ENCODE measurements at places on chromosomes 6 and 20.

DNA sequence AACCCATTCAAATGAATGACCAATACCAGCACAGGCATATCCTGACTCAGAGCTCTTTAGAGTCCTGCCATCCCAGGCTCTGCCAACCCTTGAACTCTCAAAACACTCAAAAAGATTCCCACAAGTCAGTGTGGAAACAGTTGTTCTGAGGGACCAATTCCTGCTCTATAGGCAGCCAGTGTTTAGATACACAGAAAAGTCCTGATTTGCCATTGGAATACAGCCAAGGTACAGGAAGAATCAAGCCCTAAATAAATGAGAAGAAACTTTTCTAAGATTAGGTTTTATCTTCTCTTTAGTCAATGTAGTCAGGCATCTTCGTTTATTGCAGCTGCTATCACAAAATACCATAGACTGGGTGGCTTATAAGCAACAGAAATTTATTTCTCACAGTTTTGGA, 626.8 kb upstream of the ARID1B start:
- no peak for DNase-seq

DNA sequence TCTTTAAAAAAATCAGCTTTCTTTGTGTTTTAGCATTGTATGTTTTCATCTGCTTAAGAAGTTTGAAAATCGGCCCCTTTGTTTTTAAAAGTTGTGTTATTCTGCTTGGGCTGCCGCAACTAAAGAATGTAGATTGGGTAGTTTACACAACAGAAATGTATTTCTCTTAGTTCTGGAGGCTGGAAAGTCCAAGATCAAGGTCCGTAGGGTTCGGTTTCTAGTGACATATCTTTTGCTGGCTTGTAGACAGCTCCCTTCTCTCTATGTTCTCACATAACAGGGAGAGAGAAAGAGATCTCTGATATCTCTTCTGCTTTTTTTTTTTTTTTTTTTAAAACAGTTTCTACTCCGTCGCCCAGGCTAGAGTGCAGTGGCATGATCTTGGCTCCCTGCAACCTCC, 138.6 kb downstream of the TBC1D7 start:
- no peak for DNase-seq

- no peak for DNase-seq
Observed at GRCh38 chr6:149450679-149451375, 34.0 kb downstream of the ZC3H12D start.

GRCh38 chr6:25447570-25447929, 168.4 kb downstream of the CARMIL1 start:
- DNase-seq: no peak

DNA sequence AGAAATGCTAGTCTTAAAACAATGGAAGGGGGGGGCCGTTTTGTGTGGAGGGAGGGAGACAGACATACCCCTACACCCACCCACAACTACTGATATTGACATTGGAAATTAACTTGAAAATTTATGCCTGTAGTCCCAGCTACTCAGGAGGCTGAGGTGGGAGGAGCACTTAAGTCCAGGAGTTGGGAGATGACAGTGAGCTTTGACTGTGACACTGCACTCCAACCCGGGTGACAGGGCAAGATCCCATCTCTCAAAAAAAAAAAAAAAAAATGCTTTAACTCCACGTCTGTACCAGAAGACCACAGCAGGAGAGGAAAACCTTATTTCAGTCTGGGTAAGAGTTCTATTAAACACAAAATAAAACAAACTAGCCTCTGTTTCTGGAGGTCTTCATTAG, 2.2 kb downstream of the TBC1D20 start:
- no peak for DNase-seq

DNA sequence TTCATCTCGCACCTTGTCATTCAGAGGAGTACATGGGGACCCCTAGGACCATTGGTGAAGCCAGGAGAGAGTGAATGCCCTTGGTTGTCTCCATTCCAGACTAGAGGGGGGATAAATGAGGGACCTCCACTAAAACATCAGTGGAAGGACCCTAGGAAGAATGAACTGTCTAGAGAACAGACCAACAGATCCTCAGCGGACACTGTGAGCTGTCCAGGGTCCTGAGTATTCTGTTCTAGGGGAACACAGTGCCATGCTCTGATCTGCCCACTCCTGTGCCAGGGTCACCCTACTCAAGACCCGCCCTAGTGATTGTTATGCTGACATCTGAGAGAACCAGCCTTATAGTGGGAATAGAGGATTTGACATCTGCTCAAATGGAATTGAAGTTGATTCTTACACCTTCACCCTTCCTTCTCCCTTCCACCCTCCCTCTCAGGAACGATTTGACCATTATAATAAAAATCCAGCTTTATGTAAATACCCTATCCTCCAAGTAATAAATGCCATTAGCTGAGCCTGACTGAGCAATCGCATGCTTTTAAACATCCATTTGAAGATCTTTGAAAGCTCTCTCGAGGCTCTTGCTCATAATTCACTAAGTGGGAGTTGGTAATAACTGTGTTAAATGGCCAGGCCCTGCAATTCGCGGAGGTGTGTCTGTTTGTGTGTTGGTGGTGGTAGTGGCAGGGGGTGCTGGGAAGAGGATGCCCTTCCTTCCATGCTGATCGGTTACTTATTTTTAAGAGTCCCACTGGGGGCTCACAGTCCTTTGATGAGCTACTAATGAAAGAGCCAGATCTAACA, 43.6 kb upstream of the SLC32A1 start:
- no peak for DNase-seq

DNA sequence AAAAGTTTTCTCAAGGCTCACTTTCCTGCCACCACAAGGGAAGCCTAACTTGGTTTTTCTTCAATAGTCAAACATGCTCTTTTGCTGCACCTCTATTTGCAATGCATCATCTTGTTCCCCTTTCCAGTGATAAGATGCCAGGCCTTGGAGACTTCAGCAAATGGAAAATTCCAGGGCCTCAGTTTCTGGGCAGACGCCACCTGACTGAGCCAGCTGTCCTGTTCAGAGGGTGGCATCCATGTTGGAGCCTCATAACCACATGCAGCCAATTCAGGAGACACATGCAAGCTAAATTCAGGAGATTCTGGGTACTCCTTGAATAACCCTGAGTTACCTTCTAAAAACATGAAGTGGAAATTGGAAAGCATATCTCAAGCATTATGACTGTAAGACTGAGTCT, 285.6 kb upstream of the RNF24 start:
- no peak for DNase-seq

Measured in effector CD8-positive, alpha-beta T cell (primary cell).